ENCODE measurements at places on chromosomes 3 and 15. TPM values are rescaled to one million over a fixed set of nuclear protein-coding genes. Genes with fewer than 3 reads are reported as not detected.

DNA sequence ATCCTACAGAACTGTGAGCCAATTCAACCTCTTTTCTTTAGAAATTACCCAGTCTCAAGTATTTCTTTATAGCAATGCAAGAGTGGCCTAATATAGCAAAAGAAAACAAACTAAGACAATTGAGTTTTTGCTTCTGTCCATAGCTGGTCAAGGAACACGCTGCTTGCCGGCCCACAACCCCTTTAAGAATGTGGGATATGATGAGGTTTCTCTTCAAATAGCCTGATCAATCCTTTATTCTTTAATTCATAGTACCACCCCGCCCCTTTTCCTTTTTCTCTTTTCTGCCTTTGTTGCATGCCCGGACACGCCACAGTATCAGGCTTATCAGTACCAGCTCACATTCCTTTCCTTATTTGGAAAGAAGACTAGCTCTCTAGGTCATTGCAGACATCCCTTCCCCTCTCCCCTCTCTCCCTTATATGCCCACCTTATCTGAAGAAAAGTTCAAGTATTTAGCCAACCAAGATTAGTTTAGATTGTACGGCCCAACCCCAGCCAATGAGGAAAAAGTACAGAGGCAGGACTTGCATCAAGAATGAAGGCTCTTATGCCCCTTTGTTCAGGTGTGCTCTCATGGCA, 404.5 kb downstream of the OCA2 start:
- DNase-seq = no peak

DNAH12 gene
- 53.3 TPM for total RNA-seq

DNA sequence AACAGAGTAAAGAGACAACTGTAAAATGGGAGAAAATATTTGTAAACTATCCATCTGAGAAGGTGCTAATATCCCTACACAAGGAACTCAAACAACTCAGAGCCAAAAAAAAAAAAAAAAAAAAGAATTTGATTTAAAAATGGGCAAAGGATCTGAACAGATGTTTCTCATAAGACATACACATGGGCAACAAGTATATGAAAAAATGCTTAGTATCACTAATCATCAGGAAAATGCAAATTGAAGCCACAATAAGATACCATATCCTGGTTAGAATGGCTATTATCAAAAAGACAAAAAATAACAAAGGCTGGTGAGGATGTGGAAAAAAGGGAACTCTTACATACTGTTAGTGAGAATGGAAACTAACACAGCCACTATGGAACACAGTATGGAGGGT, 36.2 kb downstream of the TXNRD3 start:
- no peak for DNase-seq

GRCh38 chr15:40510201-40510600, 39.4 kb downstream of the CHST14 start:
- no peak for DNase-seq

DNA sequence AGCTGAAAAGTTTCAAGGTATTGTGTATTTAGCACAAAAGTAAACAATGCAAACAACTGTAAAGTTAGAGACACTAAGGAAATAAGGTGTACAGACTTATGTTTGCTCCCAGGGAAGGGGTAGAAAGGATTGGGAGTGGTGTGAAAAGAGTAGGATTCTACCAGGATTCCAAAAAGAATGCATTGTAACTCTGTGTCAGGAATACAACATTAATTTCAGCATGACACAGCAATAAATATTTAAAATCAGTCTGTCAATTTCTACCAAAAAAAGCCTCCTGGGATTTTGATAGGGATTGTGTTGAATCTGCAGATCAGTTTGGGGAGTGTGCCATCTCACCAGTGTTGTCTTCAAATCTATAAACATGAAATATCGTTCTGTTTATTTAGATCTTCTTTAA, 73.4 kb downstream of the LRRC28 start:
- DNase-seq = no peak

GOLGA6A gene
- total RNA-seq = not detected

CCDC191 gene
- total RNA-seq = 4.0 TPM

GRCh38 chr3:138609898-138610266, 1.3 kb downstream of the FAIM start:
- DNase-seq = no peak

GRCh38 chr15:100987143-100987542, 68.0 kb downstream of the LRRK1 start:
- no peak for DNase-seq
